Kidney tubule cell (primary cell): ENCODE measurements at places on chromosomes 2 and 18.
A peak's percentile ranks its signal among the peaks of the same experiment; 100 is the strongest.

DNA sequence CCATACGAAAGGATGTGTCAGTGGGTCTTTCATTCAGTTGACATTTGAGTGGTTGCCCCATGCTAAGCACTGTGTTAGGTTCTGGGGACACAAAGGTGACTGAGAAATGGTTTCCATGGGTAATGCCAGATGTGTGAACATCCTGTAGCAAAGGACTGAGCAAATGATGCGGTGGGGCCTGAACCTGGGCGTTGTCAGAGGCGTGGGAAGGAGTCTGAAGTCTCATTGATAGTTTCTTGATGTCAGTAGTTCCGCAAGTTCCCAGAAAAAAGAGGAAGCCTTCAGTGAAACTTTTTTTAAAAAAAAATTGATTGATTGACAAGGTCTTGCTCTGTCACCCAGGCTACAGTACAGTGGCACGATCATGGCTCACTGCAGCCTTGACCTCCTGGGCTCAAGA lies 56.9 kb downstream of the LIMS1 start:
- no peak for DNase-seq

GRCh38 chr2:55768991-55769390 lies 75.3 kb upstream of the PNPT1 start:
- DNase-seq: no peak

DNA sequence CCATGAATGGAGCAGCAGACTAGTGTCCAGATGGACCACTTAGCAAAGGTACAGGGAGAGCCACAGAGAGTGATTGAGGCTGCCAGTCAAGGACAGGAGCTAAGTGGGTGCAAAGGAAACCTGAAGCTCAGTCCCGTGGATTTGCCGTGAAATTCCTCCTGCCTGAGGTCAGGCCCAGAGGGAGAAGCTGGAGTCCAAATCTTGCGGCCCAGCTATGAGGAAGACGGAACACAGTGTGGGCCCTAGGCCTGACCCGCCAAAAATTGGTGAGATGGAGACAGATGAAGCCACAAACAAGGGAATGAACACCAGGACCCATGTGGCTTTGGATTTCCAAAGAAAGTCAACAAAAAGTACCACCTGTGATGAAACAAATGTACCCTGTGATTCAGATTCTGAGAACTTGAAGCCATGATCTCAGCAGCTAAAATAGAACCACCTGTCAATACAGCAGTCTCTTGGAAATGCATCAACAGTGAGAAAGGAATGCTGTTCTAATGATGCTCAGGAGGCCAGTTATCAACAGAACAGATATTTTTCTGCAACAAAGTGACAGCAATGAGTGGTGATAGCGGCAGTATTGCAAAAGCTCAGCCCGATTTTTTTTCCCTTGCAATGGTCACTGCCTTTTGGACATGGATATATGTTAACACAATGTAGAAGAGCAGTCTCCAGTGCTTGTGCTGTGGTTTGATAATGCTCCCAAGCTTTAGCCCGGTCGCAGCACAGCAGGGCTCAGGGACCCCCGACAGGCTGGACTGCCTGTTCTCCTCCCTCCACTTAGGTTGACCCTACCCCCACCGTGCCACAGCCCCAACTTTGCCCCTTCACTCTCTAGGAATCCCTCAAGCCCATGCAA lies 10.7 kb downstream of the COL6A3 start:
- no peak for DNase-seq

- no peak for DNase-seq
These were observed 151.5 kb downstream of the MTCL1 start for GRCh38 chr18:8856769-8857393.

GRCh38 chr2:226579519-226579918 lies 220.1 kb downstream of the IRS1 start:
- DNase-seq: no peak

- no peak for DNase-seq
These were observed 68.8 kb downstream of the ANTXR1 start for GRCh38 chr2:69081757-69082156.

GRCh38 chr2:19122220-19122619 lies 236.2 kb downstream of the OSR1 start:
- no peak for DNase-seq

- no peak for DNase-seq
These were observed 289.2 kb upstream of the HDAC4 start for GRCh38 chr2:239689985-239690384.

DNA sequence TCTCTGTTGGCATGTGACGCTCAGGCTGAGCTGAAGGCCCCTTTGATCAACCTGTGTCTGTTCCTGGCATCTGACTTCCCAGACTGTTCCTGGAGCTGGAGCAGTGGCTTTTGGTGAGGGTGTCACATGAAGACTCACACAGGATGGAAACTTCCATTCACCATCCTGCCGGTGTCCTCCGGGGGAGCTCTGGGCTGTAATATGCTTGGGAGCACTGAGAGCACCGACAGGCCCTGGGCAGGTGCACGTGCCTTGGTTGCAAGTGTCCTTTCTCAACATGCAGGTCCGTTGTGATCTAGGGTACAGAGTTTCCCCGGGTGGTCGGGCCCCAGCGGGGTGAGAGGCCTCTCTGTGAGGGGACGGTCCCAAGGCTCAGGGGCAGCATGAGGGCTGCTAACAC lies 24.8 kb upstream of the GBX2 start:
- no peak for DNase-seq

GRCh38 chr2:99860720-99861375 lies 281.5 kb downstream of the AFF3 start:
- no peak for DNase-seq

DNA sequence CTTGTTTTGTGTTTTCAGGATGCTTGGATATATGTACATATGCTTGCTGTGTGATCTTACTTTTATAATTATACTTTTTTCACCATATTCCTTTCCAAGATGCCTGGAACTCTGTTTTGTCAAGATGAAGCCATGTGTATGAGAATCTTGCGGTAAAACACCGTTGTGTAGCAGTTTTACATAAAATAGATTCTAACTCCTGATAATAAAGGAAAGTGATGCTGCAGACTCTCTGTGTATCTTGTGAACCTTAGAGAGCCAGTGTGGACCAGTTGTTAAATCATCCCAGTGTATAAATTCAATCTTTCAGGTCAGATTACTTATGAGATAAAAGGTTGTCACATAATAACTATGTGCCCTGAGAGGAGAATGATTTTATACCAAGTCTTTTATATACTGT lies 12.5 kb upstream of the ITGA4 start:
- no peak for DNase-seq

- peak; percentile 84 for DNase-seq
These were observed 33.5 kb downstream of the EPB41L3 start for GRCh38 chr18:5510135-5510846.

DNA sequence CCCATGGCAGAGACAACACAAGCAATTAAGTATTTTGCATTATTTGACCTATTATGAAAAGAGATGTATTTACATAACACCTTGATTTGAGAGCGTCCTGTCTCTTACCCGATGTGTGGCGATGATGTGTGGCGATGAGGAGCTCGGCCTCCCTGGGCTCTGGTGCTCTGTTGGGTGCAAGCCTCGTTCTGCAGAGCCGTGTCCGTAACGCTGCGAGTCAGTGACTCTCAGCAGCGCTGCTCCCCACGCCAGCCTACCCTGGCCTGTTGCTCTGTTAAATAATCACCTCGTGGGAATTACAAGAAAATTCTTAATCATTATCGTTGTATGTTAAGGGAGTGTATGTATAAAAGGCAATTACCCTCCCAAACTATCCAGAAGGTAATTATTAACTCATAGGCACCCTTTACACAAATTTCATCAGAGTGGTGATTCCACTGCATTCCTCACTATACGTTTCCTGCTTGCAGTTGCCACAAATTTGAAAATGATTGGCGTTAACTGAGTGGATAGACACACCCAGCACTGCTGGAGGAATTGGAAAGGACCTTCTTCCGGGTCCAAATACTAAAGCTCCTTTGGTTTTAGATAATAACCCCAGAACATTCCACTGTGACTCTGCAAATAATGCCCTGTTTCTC lies 52.0 kb upstream of the NFATC1 start:
- peak; percentile 63 for DNase-seq

- DNase-seq: no peak
These were observed 1.4 kb downstream of the COL3A1 start for GRCh38 chr2:188975497-188976102.

- peak; percentile 45 for DNase-seq
These were observed 344.9 kb downstream of the TSN start for GRCh38 chr2:122100346-122100745.

DNA sequence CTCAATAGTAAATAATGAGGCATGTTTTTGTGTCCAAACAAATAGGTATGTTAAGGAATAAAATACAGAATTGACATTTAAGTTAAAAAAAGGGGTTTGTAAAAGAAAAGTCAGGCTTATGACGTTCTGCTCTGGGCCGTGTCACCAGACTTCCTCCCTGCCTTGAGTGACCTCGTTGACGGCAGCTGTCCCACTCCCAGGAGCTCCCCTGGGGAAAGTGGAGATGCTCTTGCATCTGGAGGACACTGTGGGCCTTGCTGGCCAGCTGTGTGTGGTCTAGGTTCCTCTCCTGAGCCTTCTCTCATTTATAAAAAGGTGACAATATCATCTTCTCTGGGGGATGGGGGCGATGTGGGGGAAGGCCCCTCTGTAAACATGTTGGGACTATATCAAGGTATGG lies 196.2 kb downstream of the CLIP4 start:
- DNase-seq: no peak

GRCh38 chr18:61975526-61976326 lies 82.9 kb upstream of the RNF152 start:
- DNase-seq: peak; percentile 22

GRCh38 chr2:23312996-23313606 lies 71.9 kb upstream of the KLHL29 start:
- DNase-seq: no peak

GRCh38 chr2:142721015-142721414 lies 156.4 kb upstream of the KYNU start:
- DNase-seq: no peak

GRCh38 chr2:160294339-160294803 lies 94.3 kb upstream of the ITGB6 start:
- DNase-seq: peak; percentile 79
